ENCODE measurements at places on chromosomes 5 and 9.

DNA sequence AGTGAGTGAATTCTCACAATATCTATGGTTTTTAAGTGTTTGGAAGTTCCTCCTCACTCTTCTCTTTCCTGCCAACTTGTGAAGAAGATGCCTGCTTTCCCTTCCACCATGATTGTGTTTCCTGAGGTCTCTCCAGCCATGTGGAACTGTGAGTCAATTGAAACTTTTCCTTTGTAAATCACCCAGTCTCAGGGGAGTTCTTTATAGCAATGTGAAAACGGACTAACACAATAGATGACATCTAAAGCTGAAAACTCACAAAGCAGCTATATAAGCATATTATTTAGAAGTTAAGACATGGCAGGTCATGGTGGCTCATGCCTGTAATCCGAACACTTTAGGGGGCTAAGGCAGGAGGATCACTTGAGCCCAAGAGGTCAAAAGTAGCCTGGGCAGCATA is 130.2 kb downstream of the ARRDC3 start:
- DNase-seq = no peak

DNA sequence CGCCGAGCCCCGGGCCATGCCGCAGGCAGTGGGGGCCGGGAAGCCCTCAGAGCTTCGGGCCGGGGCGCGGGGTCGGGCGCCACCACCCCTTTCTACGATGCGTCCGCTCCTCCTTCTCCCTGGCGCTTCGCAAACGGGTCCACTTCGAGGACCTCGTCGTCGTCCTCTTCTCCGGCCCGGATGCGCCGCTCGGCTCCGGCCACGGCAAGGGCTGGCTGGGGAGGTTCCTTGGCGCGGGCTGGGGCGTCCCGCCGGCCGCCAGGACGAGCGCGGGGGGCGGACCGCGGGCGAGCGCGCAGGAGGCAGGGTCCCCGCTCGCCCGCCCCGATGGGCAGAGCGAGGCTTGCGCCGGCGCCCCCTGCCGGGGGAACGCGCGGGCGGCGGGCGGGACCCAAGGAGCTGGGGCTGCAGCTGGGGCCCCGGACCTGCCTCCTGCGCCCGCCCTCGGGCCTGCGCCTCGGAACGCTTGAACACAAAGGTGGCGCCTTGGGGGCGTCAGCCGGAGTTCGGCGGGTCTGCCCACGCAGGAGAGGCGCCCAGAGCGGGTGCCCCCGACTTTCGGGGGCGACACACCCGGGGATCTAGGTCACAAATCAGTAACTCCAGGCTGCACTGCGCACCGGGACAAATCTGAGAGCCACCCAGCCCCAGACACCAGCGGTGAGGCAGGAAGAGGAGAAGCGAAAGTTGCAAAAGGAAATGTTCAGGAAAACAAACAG is at the start of gene ROR2:
TSS of gene ROR2 (minus strand) at position 283 of the 719 bp plus-strand sequence.
- DNase-seq = peak; percentile 19

DNA sequence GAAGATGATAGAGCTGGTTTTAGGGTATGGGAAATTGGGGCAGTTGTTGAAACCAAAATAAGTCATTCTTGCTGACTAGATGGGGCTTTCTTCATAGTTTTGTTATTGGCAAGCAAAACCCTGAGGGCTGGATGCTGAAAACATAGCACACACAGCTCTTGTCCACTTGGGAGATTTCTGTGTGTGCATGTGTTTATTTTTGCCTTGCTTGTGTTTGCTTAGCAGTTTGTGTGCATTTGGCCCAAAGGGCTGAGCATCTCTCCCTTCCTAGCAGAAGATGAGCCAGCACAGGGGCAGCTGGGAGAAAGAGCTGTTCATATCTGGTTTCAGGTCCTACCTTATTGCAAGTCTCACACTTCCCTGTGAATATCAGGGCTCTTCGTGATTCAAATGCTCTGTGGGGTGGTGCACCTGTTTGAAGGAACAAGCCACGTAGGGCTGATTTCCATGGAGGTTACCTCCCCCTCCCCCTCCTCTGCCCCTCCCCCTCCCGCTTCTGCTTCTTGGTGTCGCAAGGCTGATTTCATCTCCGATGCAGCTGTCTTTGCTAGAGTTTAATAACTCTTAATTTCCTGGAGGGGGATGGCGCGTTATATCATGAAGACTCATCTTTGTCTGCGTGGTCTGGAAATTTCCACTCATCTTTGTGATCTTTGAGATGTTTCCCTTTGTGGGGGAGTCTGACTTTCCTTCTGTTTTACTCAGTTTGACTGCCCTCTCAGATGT is 296.5 kb downstream of the ARHGAP26 start:
- DNase-seq = no peak

GRCh38 chr5:99621772-99622681 is 693.2 kb upstream of the CHD1 start:
- DNase-seq = no peak

DNA sequence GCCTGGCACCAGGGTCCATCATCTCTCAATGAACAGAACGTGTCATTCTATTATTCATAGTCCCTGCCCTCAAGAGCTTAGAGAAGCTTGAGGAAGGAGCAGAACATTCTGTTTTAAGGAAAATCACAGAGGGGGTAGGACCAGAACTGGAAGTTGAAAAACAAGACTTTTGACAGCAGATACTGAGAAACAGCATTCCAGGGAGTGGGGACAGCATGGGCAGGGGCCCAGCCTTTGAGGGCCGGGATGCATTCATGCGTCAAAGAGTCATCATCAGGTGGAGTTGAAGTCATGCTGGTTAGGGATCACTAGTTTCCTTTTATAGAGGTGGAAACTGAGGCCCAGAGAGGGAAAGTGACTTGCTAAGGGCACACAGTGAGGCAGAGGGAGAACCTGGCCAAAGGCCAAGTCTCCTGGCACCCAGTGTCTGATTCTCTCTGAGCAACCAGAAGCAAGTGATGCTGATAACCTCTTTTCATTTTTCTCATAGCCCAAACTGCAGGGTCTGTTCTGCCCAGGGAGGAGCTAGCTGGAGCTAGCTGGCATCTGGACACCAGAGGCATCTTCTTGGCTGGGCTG is 41.5 kb upstream of the STXBP1 start:
- no peak for DNase-seq

- DNase-seq = no peak
Observed at GRCh38 chr9:129709438-129710168, 43.2 kb downstream of the PTGES start.

DNA sequence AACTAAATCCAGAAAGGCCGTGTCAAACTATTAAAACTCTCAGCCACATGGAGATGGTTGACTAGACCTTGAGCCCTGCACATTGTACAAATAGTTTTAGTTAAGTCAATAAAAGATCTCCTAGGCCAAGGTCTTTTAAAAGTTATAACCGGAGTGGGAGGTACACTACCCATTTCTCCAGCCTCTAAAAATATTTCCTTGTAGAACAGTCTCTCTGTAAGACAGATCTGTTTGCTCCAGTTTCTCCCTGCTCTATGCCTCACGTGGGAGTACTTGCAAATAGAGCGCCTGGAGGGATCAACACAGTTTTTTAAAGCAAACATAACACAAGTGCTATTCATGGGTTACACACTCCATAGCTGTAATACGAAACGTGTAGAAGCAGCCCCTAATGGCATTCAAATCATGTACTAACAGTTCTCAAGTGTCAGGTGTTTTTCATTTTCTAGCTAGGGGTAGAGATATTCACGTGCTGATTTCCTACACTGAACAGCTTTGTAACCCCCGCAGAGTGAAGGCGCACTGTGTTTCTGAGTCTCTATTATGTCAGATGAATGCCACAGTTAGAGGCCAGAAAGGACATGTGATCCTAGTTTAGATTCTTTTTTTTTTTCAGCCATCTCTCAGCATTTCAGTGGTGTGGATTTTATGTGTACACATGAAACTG is 703.4 kb upstream of the GRAMD2B start:
- no peak for DNase-seq

- no peak for DNase-seq
Observed at GRCh38 chr9:106620866-106621265, 242.1 kb upstream of the ZNF462 start.
